Caco-2 (cell line): ENCODE measurements at places on chromosomes 3 and 15. TPM values are rescaled to one million over a fixed set of nuclear protein-coding genes. Genes with fewer than 3 reads are reported as not detected.
A peak's percentile ranks its signal among the peaks of the same experiment; 100 is the strongest.

DNA sequence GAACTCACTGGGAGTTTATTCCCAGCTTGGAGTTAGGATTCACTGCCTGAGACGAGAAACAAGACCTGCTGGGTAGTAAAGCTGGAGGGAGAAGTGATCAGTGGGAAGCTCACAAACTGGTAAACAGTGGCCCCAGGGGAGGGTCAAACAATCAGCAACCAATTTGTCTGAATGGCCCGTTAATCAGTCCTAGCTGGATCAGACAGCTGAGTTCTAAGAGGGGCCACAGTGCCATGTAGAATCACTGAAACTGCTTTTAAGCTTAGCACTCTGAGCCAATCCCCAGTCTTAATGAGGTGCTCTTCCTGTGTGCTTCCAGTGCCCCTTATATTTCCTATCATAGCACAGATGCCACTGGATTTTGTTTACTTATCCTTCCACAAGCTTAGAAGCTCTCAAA is 591.7 kb downstream of the RSL24D1 start:
- no peak for DNase-seq

The FANCD2OS gene
- total RNA-seq: not detected in 2 replicates

The SKOR1 gene
- total RNA-seq: not detected in 2 replicates

GRCh38 chr3:134485075-134485717 is 589 bp downstream of the ANAPC13 start:
- no peak for DNase-seq

The CHSY1 gene
- total RNA-seq: 17.5 and 18.7 TPM in 2 replicates

The AMT gene
- 1.6 and 2.5 TPM in 2 replicates for total RNA-seq

DNA sequence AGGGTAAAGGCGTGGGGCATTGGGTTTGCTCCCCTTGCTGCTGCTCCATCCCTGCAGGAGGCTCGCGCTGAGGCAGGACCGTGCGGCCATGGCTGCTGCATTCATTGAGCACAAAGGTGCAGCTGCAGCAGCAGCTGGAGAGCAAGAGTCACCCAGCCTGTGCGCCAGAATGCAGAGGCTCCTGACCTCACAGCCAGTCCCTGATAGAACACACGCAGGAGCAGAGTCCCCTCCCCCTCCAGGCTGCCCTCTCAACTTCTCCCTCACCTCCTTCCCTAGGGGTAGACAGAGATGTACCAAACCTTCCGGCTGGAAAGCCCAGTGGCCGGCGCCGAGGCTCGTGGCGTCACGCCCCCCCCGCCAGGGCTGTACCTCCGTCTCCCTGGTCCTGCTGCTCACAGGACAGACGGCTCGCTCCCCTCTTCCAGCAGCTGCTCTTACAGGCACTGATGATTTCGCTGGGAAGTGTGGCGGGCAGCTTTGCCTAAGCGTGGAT is 47.0 kb downstream of the PGPEP1L start:
- DNase-seq: no peak

GRCh38 chr15:64600794-64601193 is 140.4 kb downstream of the ZNF609 start:
- no peak for DNase-seq

DNA sequence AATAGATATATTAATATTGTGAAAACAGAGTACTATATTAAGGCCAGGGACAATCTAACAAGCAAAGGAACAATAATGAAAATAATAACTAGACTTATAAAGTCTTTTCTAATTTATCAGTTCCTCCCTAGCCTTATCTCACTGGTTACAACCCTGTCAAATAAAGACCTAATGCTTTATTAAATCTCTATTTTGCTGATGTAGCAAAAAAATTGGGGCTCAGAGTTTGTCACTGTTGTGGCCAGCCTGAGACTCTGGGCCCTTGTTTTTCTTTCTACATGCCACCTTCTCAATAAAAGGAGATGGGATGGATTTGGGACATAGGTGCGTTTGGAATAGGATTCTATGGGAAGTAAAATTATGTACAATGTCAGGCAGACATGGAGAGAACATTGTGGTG is 937.0 kb downstream of the IGSF11 start:
- DNase-seq: no peak

The GABRR3 gene
- total RNA-seq: not detected in 2 replicates

- DNase-seq: peak; percentile 38
Measured at GRCh38 chr3:71581457-71582035, 2.0 kb downstream of the FOXP1 start.

DNA sequence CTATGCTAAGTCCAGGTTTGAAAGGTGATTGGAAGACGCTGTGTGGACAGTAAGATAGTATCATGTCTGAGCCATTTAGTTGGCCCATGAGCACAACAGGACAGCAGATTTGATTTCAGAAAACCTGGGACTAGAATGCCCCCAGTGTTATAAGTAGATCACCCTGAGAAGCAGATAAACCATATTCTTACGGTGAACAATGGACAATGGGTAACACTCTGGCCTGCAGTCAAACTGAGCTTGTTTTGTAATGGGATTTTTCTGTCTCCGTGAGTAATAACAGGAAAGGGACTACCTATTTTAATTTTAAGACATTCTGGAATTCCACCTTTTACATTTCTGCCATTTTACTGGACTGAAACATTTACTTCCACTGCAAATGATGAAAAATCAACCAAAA is 71.5 kb downstream of the LDHAL6B start:
- DNase-seq: no peak

DNA sequence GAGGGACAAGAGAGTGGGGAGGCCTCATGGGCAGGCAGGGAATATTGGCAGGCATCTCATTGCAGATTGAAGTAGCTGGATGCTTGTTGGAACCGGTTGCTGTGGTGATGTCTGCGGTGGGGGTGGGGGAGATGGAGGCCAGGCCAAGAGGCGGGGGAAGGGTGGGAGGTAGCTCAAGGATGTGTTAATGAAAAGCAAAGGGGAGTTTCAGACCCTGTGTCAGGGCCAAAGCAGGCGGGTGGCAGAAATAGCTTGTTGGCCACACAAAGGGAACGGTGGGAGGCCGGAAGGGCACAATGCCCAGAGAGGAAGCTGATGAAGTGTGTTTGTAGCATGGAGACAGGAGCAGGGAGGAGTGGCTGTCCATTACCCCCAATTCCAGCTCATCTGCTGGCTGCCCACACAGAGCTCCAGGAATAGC is 28.0 kb downstream of the CCDC33 start:
- no peak for DNase-seq

GRCh38 chr3:45031531-45031930 is 5.4 kb downstream of the CLEC3B start:
- DNase-seq: no peak

The KLHL40 gene
- not detected in 2 replicates for total RNA-seq

The B3GNT5 gene
- total RNA-seq: 9.4 and 10.9 TPM in 2 replicates

DNA sequence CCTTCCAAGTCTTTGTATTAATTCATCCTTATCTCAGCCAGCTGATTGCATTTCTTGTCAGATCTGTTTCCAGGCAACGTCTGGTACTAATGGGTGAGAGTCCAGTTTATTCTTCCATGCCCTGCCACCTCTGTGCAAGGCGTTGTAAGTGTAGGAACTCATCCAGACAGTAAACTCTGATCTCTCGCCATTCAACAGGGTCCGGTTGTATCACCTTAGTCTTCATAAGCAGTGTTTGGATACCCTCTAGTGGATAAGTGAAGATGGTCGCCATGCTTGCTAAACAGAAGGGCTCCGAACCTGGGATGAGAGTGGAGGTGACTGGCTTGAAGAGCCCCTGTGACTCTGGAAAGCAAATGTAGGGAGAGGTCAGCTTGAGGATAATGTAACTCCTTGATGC is 51.6 kb upstream of the CMTM7 start:
- peak; percentile 68 for DNase-seq

DNA sequence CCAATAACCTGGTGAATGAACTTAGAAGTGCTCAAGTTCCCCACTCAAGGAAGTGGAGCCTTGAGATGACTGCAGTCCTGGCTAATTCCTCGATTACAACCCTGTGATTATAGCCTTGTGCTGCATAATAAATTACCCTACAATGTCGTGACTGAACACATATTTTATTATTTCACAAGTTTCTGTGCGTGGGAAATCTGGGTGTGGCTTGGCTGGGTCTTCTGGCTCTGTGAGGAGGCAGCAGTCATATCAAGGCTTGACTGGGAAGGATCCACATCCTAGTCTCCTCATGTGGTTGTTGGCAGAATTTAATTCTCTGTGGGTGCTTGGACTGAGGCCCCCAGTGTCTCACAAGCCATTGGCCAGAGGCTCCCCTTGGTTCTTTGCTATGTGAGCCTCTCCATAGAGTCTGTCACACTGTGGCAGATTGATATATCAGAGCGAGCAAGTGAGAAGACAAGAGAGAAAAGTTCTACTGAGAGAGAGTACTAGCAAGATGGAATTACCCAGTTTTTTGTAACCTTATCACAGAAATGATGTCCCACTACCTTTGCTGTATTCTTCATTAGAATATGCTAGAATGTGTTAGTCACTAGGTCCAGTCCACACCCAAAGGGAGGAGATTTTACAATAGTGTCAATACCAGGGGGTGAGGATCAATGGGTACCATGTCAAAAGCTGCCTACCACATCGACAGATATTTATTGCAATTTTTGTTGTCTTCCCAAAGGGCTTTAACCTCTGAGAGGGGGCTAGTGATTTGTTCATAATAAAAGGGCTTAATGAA is 102.8 kb upstream of the TBC1D5 start:
- no peak for DNase-seq
